Immature natural killer cell (primary cell): ENCODE measurements at places on chromosomes 2 and 18. TPM values are rescaled to one million over a fixed set of nuclear protein-coding genes. Genes with fewer than 3 reads are reported as not detected.
A peak's percentile ranks its signal among the peaks of the same experiment; 100 is the strongest.

GRCh38 chr2:126664234-126664633 lies 8.3 kb downstream of the GYPC start:
- H3K4me3 ChIP-seq, result peak overlapping the region; percentile 64
- no peaks in the 10 kb centered on the region for H3K36me3 ChIP-seq
- peak overlapping the region; percentile 94 for H3K27ac ChIP-seq
- H3K4me1 ChIP-seq, result peaks cover 91% of the 10 kb centered on the region

DNA sequence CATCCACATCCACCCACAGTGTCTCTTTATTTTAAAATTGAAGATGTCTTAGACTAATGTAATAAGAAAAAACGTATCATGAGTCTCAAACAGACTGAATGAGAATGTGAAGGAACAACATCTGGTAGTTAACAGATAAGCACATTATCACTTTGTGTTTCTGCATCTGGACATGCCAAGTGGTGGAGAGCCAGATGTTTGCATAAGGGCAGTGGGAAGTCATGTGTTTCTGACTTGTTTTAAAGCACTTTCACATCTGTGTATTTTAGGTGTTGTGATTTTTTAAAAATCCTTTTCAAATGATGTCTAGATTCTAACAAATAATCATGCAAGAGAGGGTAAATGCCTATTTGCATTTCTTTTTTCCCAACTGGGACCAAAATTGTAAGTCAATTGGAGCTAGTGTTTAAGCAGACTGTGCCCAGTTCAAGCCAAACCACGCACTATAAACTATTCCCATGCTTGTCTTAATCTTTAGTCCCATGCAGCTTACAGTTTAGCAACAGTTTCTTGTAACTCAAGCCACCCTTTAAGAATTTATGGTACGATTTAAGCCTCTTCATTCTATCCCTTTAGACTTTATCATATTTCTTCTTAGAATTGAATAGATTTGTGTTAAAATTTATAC lies 272.7 kb upstream of the DOK6 start:
- H3K36me3 ChIP-seq, result no peaks in the 10 kb centered on the region
- H3K27ac ChIP-seq, result no peak overlapping the region
- H3K4me3 ChIP-seq, result no peak overlapping the region

- H3K27ac ChIP-seq, result no peak overlapping the region
- H3K4me3 ChIP-seq, result no peak overlapping the region
- no peaks in the 10 kb centered on the region for H3K4me1 ChIP-seq
- H3K36me3 ChIP-seq, result no peaks in the 10 kb centered on the region
Observed at GRCh38 chr2:109374548-109375130, 239.1 kb downstream of the SEPTIN10 start.

- H3K27me3 ChIP-seq, result no peaks in the 10 kb centered on the region
- peaks cover 13% of the 10 kb centered on the region for H3K36me3 ChIP-seq
- H3K4me3 ChIP-seq, result no peak overlapping the region
- no peak for DNase-seq
- H3K4me1 ChIP-seq, result no peaks in the 10 kb centered on the region
Observed at GRCh38 chr2:241123816-241124536, 21.9 kb upstream of the MTERF4 start.

GRCh38 chr18:9380101-9380500 lies 45.5 kb downstream of the TWSG1 start:
- no peak overlapping the region for H3K27ac ChIP-seq
- no peaks in the 10 kb centered on the region for H3K4me1 ChIP-seq
- peaks cover 2% of the 10 kb centered on the region for H3K27me3 ChIP-seq
- DNase-seq, result no peak
- H3K4me3 ChIP-seq, result no peak overlapping the region
- peaks cover 17% of the 10 kb centered on the region for H3K36me3 ChIP-seq

GRCh38 chr18:23354625-23355024 lies 98.5 kb upstream of the RIOK3 start:
- H3K36me3 ChIP-seq, result peaks cover 42% of the 10 kb centered on the region
- no peak overlapping the region for H3K27ac ChIP-seq
- DNase-seq, result no peak
- peaks cover 52% of the 10 kb centered on the region for H3K4me1 ChIP-seq
- H3K27me3 ChIP-seq, result no peaks in the 10 kb centered on the region

DNA sequence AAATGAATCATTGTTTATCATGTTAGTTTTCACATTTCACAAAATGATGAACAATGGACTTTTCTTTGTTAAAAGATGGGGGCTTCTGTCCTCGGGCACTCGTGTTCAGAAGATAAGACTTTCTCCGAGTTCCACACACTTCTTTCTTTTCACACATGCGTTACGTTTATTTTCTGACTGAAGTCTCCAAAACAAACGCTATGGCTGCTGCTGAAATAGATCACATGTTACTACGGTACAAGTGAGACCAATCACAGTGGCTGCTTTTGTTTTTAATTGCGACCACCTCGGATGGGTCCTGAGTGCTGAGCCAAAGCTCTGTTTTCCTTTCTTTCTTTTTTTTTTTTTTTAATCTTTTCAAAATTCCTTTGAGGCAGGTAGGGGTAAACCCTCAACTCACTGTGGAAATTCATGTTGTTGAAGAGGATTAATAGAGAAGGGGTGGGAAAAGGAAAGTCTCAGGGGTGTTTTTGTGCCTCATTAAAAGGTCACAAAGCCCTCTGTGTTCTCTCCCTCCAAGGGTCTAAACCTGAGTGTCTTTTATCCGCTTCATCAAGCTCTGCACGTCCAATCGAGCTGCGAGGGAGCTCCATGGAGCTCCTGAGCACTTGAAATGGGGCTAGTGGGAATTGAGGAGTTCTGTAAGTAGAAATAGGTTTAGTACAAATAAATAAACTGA lies 48.2 kb downstream of the ARL4C start:
- no peak overlapping the region for H3K4me3 ChIP-seq
- H3K27ac ChIP-seq, result peak overlapping the region; percentile 100
- peaks cover 3% of the 10 kb centered on the region for H3K36me3 ChIP-seq

GRCh38 chr2:45554073-45554741 lies 56.9 kb downstream of the SRBD1 start:
- no peak overlapping the region for H3K4me3 ChIP-seq
- peaks cover 6% of the 10 kb centered on the region for H3K4me1 ChIP-seq

DNA sequence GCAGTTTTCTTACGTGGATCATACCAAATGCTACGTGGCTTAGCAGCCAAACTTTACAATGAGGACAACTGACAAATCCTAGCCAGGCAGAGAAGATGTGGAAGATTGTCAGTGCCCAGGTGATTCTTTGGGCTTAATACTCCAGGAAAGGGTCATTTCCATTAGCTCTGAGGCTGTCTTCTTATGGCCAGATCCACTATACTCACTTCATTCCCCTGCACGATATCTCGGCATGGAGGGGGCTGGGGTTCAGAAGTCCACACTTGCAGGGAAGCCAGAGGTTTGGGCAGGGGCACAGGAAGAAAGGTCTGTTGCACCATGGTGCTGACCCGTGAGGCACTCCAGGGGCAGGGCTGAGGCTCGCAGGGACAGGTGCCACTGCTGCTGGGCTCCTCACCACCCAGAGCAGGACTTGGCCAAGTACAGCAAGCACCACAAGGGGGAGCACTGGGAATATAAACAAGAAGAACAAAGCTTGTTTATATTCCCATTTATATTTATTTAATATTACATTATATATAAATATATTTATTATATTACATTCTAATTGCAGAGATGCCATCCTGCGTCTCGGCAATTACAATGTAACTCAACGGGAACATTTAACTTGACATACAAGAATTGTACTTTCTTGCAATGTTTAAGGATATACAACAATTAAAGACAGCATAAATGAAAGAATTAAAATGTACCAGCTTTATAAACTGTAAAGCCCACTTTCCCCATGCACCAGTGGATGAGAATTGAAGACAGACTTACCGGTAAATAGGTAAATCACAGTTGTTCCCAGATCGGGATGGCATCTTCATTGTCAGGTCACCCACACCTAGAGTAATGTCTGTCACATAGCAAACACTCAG lies 27.2 kb downstream of the CLUL1 start:
- peaks cover 6% of the 10 kb centered on the region for H3K27me3 ChIP-seq
- no peaks in the 10 kb centered on the region for H3K36me3 ChIP-seq
- peak; percentile 44 for DNase-seq
- no peak overlapping the region for H3K27ac ChIP-seq

DNA sequence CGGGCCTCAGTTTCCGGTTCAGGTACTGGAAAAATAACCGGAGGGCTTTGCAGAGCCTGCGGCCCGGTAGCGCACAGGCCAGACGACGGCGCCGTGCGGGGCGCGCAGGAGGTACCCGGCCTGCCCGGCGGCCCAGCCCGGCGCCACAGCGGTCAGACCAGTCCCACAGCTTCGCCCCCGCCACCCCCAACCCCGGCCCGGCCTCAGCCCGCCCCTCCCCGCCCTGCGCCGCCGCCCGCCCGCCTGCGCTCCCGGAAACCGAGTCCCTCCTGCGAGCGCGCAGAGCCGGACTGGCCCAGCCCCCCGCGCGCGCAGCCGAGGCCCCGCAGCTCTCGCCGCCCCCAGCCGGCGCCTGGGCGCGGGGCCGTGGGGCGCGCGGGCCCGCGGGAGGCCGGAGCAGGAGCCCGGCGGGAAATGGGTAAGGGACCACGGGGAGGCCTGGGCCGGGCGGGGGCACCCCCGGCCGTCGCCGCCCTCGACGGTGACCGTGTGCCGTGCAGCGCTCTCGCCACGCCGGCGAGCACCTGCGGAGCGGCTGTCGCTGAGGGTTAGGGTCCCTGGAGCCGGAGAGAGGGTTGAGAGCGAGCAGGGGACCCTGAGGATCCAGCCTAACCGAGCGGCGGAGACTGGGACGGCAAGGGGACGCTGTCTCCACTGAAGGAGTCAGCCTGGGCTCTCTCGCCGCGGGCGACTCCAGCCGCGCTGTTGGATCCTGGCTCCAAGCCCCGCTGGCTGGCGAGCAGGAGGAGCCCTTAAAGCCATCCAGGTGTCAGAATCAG lies 16.5 kb upstream of the PSD4 start:
- H3K4me3 ChIP-seq, result peak overlapping the region; percentile 87
- no peaks in the 10 kb centered on the region for H3K36me3 ChIP-seq
- H3K27me3 ChIP-seq, result peaks cover 2% of the 10 kb centered on the region
- DNase-seq, result peak; percentile 55
- peaks cover 14% of the 10 kb centered on the region for H3K4me1 ChIP-seq

GRCh38 chr2:200360364-200360763 lies 53.9 kb downstream of the SPATS2L start:
- no peaks in the 10 kb centered on the region for H3K36me3 ChIP-seq
- DNase-seq, result no peak
- no peak overlapping the region for H3K27ac ChIP-seq
- peaks cover 2% of the 10 kb centered on the region for H3K27me3 ChIP-seq

DNA sequence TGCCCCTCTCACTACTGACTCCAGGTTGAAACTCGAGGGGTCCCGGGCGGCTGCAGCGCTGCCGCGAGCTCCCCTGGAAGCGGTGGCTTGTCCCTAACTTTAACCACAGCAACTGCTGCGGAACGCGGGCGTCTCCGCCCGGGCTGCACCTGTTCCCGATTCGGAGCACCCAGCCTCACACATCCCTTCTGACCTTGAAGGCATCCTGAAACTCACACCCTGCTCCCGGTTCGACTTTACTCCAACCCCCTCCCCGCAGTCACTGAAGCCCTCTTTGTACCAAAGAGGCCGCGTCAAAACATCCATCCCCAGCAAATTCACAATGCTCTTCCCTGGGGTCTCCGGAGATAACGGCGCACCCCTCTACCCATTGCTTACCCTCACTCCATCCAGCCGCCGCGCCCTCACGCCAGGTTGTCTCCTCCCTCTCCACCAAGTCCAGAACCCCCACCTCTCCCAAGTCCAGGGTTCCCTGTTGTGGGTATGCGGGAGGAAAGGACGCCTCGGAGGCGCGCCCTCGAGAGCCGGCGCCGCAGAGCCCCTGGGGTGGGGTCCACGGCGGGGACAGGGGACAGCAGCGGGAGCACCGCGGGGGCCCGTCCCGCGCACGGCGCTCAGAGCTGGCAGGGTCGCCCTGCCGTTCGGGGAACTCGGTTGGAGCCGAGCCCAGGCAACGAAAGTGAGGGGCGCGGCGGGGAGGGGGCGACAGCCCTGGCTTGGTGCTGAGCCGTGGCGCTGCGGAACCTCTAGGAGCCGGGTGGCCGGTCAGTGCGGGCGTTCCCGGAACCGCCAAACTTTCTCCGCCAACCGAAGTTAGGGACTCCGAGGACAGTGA lies 934 bp downstream of the MYO5B start:
- H3K4me3 ChIP-seq, result no peak overlapping the region
- H3K27me3 ChIP-seq, result peaks cover 20% of the 10 kb centered on the region
- no peak overlapping the region for H3K27ac ChIP-seq
- H3K4me1 ChIP-seq, result peaks cover 6% of the 10 kb centered on the region
- H3K36me3 ChIP-seq, result no peaks in the 10 kb centered on the region

DNA sequence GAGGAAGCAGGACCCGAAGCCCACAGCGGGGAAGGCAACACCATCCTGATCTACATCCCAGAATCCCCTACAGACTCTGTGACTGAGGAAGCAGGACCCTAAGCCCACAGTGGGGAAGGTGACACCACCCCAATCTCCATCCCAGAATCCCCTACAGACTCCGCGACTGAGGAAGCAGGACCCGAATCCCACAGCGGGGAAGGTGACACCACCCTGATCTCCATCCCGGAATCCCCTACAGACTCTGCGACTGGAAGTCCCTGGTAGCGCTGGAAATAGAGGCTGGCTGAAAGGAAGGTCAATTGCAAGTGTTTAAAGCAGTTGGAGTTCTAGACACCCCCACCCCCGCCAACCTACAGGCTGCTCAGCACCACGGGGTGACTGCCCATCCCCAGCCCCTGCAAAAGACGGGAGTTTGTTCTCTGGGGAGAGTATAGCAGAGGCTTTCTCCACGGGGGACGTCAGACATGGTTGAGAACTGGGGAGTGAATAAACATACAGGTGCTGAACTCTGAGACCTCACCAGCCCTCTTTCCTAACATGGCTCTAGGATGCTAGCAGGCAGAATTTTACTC lies 21.0 kb downstream of the CIB4 start:
- no peak overlapping the region for H3K27ac ChIP-seq
- DNase-seq, result no peak
- H3K36me3 ChIP-seq, result no peaks in the 10 kb centered on the region
- H3K27me3 ChIP-seq, result peaks cover 15% of the 10 kb centered on the region
- H3K4me1 ChIP-seq, result peaks cover 5% of the 10 kb centered on the region

- no peak for DNase-seq
- H3K27me3 ChIP-seq, result no peaks in the 10 kb centered on the region
- H3K4me1 ChIP-seq, result no peaks in the 10 kb centered on the region
- H3K36me3 ChIP-seq, result no peaks in the 10 kb centered on the region
- no peak overlapping the region for H3K27ac ChIP-seq
- H3K4me3 ChIP-seq, result no peak overlapping the region
Observed at GRCh38 chr2:210577263-210578071, 21.1 kb downstream of the CPS1 start.

GRCh38 chr2:200021449-200022114 lies 66.2 kb downstream of the MAIP1 start:
- no peak overlapping the region for H3K4me3 ChIP-seq
- no peak overlapping the region for H3K27ac ChIP-seq
- no peaks in the 10 kb centered on the region for H3K36me3 ChIP-seq
- DNase-seq, result no peak
- H3K27me3 ChIP-seq, result peaks cover 4% of the 10 kb centered on the region

- no peak overlapping the region for H3K27ac ChIP-seq
- DNase-seq, result no peak
- no peak overlapping the region for H3K4me3 ChIP-seq
- H3K36me3 ChIP-seq, result no peaks in the 10 kb centered on the region
Observed at GRCh38 chr2:25664183-25664964, 9.0 kb downstream of the DTNB start.

Gene SLC8A1
- 0.34 TPM for polyA plus RNA-seq

Gene TMEM214
- 48.3 TPM for polyA plus RNA-seq

Gene SMARCAL1
- 15.2 TPM for polyA plus RNA-seq

Gene PLEKHH2
- not detected for polyA plus RNA-seq

Gene ZNF407
- 4.7 TPM for polyA plus RNA-seq

Gene SKOR2
- polyA plus RNA-seq, result not detected

Gene CHRND
- polyA plus RNA-seq, result not detected

Gene LYG2
- not detected for polyA plus RNA-seq

Gene RGPD3
- 0.06 TPM for polyA plus RNA-seq

Gene GREB1
- polyA plus RNA-seq, result not detected

Gene OR6B2
- polyA plus RNA-seq, result not detected

Gene PDE1A
- not detected for polyA plus RNA-seq
